Right renal cortex interstitium (tissue), 3 donors: ENCODE measurements at places on chromosomes 5 and 9. TPM values are rescaled to one million over a fixed set of nuclear protein-coding genes. Genes with fewer than 3 reads are reported as not detected.

SIT1 gene
- polyA plus RNA-seq = 0.38 TPM

NME5 gene
- polyA plus RNA-seq = 22.7 TPM

FAM221B gene
- 0.11 TPM for polyA plus RNA-seq

SLC23A1 gene
- 13.5 TPM for polyA plus RNA-seq

SLC22A4 gene
- 5.8 TPM for polyA plus RNA-seq
